Neural crest cell (in vitro differentiated cells): ENCODE measurements at places on chromosomes 1 and 21. TPM values are rescaled to one million over a fixed set of nuclear protein-coding genes. Genes with fewer than 3 reads are reported as not detected.

DNA sequence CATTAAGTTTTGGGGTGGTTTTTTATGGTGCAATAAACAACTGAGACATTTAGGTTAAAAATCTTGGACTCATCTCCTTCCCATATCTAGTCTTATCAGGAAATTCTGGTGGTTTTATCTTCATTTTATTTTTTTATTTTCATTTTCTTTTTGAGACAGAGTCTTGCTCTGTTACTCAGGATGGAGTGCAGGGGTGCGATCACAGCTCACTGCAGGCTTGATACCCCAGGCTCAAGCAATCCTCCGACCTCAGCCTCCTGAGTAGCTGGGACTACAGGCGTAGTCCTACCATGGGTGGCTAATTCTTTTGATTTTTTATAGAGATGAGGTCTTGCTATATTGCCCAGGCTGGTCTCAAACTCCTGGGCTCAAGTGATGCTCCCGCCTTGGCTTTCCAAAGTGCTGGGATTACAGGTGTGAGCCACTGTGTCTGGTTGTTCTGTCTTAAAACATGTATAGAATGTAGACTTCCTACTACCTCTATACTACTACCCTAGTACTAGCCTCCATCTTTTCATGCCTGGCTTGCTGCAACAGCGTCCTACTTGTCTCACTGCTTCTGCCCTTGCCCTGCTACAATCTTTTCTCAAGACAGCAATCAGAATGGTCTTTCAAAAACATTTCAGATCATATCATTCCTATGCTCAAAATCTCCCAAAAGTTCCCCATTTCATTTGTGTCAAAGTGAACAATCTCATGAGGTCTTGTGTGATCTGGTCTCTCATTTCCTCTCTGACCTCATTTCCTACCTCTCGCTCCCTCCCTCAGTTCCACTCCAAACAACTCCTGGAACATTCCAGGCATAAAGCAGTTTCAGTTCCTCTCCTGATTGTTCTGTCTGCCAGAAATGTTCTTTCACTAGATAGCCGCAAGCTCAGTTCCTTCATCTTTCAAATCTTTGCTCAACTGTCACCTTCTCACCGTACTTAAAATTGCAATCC is 5.9 kb upstream of the FCGR2A start:
- DNase-seq: no peak

The C1orf185 gene
- total RNA-seq: not detected in 2 replicates

The SPRR5 gene
- not detected in 2 replicates for total RNA-seq

DNA sequence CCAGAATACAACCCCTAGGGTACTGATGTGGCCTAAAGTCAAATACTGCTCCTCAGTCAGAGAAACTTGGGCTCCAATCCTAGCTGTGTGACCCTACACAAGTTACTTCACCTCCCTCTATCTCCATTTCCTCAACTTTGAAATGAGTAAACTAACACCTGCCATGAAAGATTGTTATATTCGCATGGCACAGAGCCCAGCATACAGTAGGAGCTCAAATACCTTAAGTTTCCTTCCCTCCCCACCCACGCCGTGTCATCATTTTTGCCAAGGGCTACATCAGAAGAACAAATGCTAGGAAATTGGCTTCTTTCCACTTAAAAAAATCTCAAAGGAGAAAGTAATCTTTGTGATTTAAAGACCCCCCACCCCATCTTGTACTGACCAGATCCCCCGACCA is 22.2 kb upstream of the ZNF362 start:
- DNase-seq: no peak

DNA sequence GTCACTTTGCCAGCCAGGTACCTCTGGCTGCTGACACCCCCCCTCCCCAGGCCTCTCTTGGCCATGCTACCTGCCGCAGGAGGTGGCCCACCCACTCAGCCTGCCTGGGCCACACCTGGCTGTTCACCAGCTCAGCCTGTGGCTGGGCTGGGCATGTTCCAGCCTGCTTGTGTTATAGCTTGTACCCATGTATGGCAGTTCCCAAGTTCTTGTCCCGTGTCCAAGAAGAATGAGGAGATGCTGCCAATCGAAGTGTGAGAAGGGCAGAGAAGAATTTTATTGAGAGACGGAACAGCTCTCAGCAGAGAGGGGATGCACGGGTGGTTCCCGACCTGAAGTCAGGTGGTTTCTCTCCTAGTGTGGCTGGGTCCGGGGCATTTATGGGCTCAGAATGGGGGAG is 3.9 kb upstream of the MMEL1 start:
- no peak for DNase-seq

The EVA1C gene
- not detected in 2 replicates for total RNA-seq

The IKBKE gene
- 7.6 and 8.6 TPM in 2 replicates for total RNA-seq
